ENCODE measurements at places on chromosomes 1 and 21.

DNA sequence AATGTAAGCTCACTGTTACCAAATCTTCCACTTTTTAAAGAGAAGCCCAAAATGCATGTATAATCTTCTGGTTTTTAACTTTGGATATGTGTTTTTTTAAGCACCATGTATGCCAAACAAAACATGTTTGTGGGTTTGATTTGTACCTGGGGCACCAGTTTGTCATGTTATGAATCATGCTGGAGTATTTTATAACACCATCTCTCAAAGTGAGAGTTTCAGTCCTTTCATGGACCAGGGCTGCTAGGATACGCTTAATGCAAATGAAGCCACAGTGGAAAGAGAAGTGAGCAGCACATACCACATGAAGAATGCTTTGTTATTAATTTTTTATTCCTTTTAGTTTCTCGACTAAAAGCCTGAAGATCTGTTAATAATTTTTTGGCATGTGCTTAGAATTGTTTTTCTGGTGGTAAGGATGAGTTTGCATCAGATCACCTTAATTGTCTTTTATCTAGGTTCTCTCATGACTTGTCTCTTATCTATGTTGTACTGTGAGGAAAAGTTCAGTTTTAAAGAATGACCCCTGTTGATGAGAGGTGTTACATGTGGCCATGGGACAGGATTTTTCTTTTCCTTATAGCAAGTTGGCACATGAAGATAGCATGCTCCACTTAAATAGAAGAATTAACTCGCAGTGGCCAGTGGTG lies 2.0 kb upstream of the RABGAP1L start:
- DNase-seq = no peak

DNA sequence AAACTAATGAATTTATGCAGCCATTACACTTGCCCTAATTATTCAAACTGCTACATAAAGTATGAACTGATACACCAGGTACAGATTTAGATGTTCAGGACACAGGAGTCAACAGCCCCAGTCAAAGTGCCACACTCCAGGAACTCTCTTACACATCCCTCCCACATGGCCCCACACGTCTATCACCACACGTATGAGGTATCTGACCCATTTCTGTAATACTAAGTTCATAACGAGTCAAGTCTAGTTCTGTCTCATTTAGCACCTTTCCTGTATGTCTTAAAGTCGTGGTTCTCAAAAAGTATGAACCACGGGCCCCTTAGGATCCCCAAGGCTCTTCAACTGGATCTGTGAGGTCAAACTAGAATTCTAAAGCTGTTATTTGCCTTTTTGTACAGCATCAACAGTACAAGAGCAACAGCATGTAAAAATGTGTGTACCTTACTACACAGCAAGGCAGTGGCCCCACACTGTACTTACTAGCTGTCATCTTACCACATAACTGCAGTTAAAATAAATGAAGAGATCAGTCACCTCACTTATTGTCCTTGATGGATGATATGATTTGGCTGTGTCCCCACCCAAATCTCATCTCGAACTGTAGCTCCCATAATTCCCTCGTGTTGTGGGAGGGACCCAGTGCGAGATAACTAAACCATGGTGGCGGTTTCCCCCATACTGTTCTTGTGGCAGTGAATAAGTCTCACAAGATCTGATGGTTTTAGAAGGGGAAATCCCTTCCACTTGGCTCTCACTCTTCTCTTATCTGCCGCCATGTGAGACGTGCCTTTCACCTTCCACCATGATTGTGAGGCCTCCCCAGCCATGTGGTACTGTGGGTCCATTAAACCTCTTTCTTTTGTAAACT lies 42.6 kb downstream of the SIPA1L2 start:
- DNase-seq = no peak

DNA sequence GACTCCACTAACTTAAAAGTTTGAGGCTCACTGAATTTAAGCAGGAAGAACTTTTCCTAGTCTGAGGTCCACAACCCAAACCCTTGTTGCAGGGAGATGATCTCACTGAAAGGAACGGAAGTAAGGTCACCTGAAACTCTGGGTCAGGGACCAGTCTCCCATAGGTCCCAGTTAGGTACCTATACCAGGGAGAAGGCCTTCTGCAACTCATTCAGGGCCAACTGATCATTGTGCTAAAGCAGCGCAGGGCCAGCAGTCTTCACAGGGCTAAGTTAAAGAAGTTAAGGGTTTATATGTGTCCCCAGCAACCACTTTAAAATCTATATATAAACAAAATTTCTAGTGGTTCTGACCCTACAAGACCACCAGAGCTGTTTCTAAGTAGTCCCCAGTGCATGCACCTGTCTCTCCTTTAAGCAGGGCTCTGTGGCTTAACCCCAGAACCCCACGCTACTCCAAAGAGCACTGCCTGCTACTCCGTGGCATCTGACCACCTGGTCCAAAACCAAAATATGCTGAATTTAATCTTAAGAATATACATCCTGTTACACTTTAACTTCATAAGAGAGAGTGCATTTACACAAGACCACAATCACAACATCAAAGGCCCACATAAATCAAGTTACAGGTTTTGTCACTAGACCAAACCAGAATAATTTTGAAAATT lies 2.8 kb downstream of the SRSF10 start:
- no peak for DNase-seq

DNA sequence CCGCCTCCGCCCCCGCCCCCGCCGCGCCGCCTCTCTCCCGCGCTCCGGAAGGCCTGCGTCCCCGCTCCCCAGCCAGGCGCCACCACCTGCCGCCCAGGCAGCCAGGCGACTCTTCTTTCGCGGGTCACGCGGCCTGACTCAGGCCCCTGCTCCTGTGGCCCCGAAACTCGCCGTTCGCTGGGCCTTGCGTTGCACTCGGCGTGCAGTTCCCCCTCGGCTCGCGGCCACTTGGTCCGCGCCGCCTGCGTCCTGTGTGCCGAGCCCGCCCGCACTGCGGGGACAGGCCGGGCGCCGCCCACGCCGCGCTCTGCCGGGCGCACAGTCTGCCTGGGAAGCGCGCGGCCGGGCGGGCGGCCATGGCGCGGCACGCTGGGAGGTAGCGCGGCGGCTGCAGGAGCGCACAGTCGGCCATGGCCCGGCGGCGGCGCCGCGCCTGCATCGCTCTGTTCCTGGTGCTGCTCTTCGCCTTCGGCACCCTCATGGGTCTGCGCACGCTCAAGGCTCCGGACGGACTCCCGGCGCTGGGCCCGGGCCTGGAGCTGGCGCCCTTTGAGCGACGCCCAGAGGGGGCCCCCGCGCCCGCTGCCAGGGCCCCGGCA lies at the start of gene MANEAL:
TSS of gene MANEAL (plus strand) at position 75 of the 599 bp plus-strand sequence. CDS start at position 411, 336 bp downstream.
- DNase-seq = no peak

GRCh38 chr1:75129983-75130789 lies 4.0 kb upstream of the LHX8 start:
- no peak for DNase-seq

- no peak for DNase-seq
Measured at GRCh38 chr1:51956528-51957509, 33.7 kb downstream of the RAB3B start.

DNA sequence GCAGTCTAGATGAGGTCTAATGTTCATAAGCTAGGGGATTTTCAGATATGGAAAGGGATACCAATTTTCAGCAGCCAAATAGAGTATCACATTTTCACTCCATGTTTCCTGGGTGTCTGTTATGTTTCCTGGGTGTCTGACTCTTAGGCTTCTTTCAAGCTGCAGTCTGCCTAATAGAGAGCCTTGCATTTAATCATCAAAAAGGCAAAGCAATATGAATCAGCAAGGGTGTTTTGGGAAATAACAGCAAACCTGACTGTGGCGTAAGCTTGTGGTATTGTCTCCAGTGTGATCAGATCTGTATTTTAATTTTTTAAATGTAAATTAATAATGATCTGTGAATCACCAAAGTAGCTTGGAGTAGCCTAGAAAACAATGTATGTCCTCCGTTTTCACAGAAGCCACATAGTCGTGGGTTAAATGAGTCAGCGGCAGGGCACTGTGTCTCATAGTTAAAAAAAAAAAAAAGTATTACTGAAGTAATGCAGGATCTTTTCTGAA lies 10.4 kb downstream of the LGALS8 start:
- no peak for DNase-seq

- DNase-seq = no peak
Measured at GRCh38 chr1:160414881-160415280, 14.5 kb downstream of the VANGL2 start.

- no peak for DNase-seq
Measured at GRCh38 chr1:109832945-109833344, 69.2 kb upstream of the EPS8L3 start.

GRCh38 chr21:31908106-31909031 lies 35.5 kb downstream of the HUNK start:
- no peak for DNase-seq

DNA sequence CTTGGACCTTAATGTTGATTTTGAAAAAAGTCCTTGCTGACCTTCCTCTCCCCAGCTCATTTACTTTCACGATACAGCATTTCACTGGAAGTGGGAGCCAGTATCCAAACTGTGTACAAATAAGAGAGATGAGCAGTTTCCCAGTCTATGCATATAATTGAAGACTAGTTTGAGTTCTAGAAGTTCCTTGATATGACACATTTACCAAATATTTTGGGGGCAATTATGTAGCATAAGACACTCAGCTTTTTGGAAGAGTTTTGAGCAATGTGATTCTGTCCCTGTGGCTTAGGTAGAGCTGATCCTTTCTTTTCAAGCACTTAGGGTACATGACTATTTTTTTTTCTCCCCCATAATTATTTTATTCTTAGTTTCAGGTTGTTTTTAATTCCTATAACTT lies 26.4 kb downstream of the GIPC2 start:
- DNase-seq = no peak

DNA sequence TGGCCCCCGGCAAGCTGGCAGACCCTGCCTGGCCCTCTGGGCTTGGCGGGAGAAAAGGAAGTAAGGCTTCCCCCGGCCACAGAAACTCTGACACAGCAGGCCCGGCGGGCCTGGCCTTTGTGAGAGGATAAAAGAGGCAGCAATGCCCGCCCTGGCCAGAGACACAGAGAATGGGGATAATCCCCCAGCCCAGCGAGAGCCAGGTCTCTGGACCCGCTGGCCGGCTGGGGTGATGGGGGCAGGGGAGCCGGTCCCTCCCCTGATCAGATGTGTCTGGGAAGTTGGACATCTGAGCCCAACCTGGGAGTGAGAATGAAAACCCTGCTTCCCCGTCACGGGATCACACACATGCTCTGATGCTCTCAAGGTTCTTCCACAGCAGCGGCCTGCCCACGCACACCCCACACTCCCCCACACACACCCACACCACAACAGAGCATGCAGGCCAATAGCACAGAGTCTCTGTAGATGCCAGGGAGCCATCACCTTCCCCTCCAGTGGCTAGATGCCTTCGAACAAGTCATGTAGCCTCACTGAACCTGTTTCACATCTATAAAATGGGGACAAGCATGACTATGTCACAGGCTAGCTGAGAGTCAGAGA lies 4.2 kb downstream of the RSPO1 start:
- DNase-seq = no peak

DNA sequence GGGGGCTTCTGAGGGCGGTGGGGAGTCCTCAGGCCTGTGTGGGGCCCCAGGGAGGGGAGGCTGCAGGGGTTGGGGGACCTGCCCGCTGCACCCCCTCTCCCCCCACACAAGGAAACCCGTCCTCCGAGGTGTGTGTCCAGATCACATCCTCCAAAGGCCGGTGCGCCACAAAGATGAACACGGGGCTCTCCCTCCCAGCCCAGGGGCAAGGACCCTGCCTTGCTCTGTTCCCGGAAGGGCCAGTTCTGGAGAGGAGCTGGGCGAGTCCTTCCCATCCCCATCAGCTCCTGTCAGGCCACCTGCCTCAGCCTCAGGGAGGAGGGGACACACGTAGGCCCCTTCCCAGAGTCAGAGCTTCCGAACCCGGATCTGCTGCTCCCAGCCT lies 2.5 kb upstream of the TTLL10 start:
- DNase-seq = no peak

- DNase-seq = no peak
Measured at GRCh38 chr1:190479050-190479397, 1.4 kb upstream of the BRINP3 start.

- DNase-seq = no peak
Measured at GRCh38 chr1:117215733-117216462, 5.2 kb upstream of the VTCN1 start.

- DNase-seq = no peak
Measured at GRCh38 chr1:56289260-56289659, 290.1 kb downstream of the PLPP3 start.

DNA sequence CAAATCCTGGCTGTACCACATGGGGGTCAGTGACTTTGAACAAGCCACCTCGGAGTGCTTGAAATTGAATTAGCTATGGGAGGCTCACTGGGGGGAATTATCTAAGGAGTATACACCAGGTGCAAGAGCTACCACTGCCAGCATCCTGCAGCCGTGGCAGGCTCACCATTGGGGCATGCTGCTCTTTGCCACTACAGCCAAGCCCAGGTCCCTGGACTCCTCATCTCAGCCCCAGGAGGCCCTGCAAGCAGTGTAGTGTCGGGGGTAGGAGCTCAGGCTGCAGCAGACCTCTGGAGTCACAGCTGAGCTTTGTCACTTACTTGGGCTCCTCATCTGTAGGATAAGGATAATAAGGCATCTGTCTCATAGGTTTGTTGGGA lies 35.3 kb downstream of the ACOT11 start:
- no peak for DNase-seq

DNA sequence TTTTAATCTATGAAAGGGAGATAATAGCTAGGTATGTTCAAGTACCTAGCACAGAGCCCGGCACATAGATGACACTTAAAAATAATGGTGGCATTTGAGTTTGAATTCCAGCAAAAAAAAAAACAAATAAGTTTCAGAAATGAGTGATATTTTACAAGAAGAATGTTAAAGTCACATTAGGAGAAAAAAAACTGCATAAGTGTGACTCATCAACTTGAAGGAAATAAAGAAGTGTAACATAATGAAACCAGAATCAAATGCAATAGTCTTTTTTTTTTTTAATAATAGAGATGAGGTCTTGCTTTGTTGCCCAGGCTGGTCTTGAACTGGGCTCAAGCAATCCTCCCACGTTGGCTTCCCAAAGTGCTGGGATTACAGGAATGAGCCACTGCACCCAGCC lies 17.1 kb downstream of the DNASE2B start:
- DNase-seq = no peak

DNA sequence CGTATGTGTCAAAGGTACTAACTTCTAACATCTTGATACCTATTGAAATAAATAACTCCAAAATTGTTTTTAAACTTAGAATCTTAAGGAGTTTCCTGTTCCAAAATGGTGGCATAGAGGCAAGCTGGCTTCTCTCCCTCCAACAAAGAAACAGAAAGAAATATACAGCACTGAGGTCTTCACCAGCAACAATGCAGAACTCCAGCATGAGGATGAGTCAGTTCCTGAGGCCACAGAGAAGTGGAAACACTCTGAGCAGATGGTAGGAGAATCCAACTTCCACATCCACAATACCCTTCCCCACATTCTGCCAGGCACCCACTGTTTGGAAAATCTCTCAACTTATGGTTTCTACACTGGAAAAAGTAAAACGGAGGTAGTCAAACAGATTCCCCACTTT lies 12.2 kb upstream of the PPIH start:
- DNase-seq = no peak

GRCh38 chr1:203171341-203172183 lies 4.1 kb downstream of the MYBPH start:
- DNase-seq = no peak

DNA sequence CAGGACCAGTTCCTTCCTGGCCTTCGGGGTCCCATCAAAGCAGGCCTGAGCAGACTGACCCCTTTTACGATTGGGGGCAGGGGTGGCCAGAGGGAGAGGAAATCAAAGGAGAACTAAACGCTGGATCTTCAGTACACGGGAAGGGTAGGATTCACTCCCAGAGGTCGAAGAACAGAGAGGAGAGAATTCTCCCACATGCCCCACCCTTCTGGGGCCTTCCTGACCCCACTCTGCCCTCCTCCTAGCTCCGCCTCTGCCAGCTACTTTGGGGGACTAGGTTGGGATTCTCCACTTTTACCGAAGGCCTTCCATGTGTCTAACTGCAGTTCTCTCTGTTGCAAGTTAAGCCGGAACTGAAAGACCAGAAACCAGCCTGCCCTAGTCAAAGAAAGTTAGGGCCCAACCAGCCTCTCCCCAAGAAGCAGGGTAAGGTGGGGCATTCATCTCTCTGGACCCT lies 654 bp upstream of the ARHGEF2 start:
- no peak for DNase-seq

Data from D721Med (cell line).